ENCODE measurements at places on chromosomes 3 and 15.

DNA sequence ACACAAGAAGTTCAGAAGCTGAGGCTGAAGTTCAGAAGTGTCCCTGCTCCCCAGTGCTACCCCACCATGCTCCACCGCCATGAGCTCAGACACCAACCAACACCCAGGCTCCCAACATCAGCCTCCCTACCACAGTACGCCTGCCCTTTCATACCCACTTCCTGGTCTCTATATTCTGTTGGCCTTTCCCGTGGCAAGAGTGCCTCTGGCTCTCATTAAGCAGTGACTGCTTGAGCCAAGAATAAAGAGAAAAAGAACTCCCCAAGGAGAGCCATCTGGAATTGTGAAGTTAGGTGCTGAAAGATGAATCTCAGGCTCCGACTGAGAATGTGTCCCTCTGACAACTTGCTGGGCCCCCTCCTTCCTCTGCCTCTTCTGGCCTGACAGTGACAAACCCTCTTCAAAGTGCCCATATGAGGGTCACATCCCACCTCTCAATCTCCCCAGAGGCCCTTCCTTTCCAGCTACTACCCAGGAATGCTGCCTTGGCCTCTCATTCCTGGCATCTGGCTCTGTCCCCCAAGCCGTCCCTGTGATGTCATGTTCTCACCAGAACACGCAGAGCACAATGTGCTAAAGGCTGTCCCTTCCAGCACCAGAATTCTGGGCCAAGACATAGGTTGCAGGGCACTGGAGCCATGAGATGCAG lies 306.8 kb downstream of the NTRK3 start:
- DNase-seq, result no peak

- no peak for DNase-seq
These were observed 928.8 kb upstream of the ALCAM start for GRCh38 chr3:104437891-104438290.

DNA sequence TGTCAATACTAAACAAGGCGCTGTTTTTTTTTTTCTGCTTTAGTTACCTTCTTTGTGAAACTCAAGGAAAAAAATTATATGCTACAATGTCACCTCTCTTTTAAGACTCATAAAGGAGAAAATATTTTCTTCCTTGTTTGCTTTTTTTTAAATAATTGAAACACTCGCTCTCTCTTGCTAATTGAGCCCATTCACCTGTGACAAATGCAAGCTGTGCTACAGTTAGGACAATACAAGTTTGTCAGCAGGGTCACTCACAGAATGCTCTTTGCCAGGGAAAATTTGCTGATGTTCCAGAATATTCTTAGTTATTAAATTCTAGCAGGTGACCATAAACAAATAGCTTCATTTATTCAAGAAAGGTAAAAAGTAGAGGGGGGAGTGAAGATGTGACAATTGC lies 375.9 kb upstream of the DPPA4 start:
- no peak for DNase-seq

- DNase-seq, result no peak
These were observed 296.7 kb upstream of the PROK2 start for GRCh38 chr3:72081471-72082185.

GRCh38 chr15:50783411-50783810 lies 17.9 kb upstream of the SPPL2A start:
- DNase-seq, result no peak

DNA sequence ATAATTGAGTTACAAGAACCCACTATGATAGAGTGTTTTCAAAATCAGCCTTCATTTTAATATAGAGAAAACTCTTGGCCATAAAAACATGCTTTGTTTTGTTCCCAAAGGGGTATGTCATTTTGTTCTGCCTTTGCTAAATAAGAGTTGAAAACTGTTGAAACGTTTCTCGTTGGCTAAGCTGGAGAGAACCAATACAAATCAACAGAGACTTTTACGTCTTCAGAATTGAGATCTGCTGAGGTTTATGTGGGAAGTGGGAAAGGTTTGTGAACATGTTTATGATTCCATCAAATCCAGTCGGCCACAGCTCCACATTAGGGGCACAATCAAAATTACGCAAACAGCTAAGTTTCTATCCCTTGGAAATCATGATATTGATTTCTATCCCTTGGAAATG lies 102.0 kb downstream of the IGF2BP2 start:
- DNase-seq, result no peak

- DNase-seq, result no peak
These were observed 106.6 kb upstream of the ABI3BP start for GRCh38 chr3:101099791-101100190.

GRCh38 chr3:50275141-50275995 lies 3.5 kb upstream of the LSMEM2 start:
- DNase-seq, result no peak

- DNase-seq, result no peak
These were observed 31.3 kb downstream of the TLE3 start for GRCh38 chr15:70066447-70066846.
